ENCODE measurements at places on chromosomes 2 and 18.

DNA sequence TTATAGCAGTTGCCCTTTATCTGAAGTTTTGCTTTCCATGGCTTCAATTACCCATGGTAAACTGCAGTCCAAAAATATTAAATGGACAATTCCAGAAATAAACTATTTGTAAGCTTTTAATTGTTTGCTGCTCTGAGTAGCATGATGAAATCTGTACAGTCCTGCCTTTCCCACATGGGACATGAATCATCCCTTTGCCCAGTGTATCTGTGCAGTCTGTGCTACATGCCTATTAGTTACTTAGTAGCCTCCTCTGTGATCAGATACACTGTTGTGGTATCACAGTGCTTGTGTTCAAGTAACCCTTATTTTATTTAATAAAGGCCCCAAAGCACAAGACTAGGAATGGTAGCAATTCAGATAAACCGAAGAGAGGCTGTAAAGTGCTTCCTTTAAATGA, 810.6 kb upstream of the PIK3C3 start:
- no peak for DNase-seq

- no peak for DNase-seq
Measured at GRCh38 chr2:109438773-109439389, 174.9 kb downstream of the SEPTIN10 start.

DNA sequence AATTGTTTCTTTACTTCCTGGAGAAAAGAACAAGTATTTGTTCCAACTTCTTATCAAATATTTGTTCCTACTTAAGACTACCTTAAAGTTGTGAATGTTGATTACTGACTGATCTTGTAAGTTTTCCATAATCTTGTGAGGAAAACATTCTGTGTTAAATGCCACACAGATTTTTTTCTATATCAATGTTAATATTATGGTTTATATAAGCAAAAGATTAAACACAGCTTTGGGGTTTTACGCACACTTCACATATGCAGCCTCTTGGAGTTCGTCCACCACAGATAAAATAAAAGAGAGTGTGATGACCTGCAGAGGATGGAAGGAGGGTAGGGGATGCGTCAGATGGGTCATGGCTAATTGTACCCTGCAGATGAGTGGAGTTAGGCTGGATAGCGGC, 780.0 kb upstream of the SALL3 start:
- DNase-seq: no peak

DNA sequence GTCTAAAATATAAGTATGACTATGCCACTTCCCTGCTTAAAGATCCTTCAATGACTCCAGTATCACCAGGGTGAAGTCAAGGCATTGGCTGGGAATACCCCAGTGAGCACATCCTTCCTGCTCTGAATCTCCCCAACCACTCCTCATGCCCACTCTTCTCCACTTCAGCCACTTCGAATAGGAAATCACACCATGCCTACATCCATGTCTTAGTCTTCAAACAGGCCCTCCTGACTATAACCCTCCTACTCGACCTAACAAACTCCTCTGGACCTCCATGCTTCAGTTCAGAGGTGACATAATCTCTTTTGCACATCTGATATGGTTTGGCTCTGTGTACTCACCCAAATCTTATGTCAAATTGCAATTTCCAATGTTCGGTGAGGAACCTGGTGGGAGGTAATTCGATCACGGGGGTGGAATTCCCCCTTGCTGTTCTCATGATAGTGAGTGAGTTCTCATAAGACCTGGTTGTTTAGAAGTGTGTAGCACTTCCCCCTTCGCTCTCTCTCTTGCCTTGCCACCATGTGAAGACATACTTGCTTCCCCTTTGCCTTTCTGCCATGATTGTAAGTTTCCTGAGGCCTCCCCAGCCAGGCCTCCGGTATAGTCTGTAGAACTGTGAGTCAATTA, 87.8 kb upstream of the TFCP2L1 start:
- no peak for DNase-seq

GRCh38 chr2:88671786-88672427, 19.6 kb upstream of the RPIA start:
- peak; percentile 76 for DNase-seq

- DNase-seq: no peak
Measured at GRCh38 chr2:192634557-192634956, 439.8 kb upstream of the TMEFF2 start.

GRCh38 chr2:46269001-46269400, 28.2 kb upstream of the EPAS1 start:
- DNase-seq: no peak

DNA sequence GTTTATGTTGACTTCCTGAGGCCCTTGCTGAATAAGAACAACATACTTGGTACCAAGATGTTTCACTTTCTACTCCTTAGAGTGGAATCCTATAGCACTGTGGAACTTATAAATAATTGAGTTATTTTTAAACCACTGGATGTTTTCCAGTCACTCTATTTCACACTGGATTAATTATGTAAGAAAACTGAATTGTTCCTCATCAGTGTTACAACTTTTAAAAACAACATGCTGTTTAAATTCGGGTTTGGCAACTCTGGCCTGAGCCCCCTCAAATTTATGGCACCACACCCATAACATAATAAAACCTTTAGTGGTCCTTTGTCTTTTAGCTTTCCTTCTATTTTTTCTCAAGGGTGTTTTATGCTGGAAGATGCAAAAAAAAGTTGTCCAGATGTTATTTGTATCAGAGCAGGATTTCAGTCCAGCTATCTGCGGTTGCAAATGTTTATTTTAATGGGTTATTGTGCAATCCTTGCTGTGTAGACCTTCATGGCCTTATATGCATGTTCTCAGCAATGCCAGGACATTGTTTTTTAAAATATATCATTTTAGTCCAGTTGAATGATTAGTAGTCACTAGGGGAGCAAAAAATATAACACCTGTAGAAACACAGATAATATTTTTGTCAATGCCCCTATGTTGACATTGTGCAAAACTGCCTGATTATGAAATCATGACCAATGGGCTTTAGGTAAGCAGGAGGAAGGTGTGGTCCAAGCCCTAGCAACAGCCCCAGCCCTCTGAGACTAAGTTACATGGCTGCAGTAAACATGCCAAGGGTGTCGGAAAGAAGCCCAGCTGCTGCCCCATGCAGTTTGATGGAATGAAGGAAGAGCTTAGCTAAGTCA, 638.0 kb upstream of the ZEB2 start:
- DNase-seq: no peak

- DNase-seq: no peak
Measured at GRCh38 chr2:145813481-145813880, 1293.6 kb upstream of the ZEB2 start.

All from OCI-LY7 (cell line).